Dermis blood vessel endothelial cell (primary cell): ENCODE measurements at places on chromosomes 1 and 21. TPM values are rescaled to one million over a fixed set of nuclear protein-coding genes. Genes with fewer than 3 reads are reported as not detected.

The EFNA1 gene
- 119 and 138 TPM in 2 replicates for total RNA-seq

GRCh38 chr1:200154069-200154767 is 126.7 kb downstream of the NR5A2 start:
- DNase-seq: peak; percentile 94

GRCh38 chr21:36125512-36126207 is 9.2 kb upstream of the CBR3 start:
- DNase-seq: peak; percentile 80

The SELE gene
- 5.7 and 24.3 TPM in 2 replicates for total RNA-seq

- DNase-seq: no peak
These were observed 122.0 kb downstream of the CDC7 start for GRCh38 chr1:91622616-91623015.

DNA sequence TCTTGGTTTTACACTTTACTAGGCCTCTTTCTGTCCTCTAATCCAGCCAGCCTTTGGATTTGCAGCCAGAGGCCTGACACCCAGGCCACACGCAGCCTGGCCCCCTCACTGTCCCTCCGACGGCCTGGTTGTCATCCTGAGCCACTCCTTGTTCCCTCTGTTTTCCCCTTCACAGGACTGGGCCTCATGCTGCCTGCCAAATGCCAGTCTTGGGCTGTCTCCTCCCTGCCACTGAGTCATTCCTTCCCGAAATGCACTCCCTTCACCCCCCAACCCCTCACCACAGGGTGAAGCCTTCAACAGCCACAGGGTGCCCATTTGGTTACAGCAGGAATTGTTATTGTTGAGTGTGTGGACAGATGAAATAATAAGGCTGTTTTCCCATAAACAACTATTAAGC is 21.3 kb downstream of the ACOT11 start:
- no peak for DNase-seq

The BGLAP gene
- total RNA-seq: 0.19 TPM in 1 of 2 replicates, not detected in the other

- no peak for DNase-seq
These were observed 34.3 kb downstream of the SSBP3 start for GRCh38 chr1:54371942-54372275.

DNA sequence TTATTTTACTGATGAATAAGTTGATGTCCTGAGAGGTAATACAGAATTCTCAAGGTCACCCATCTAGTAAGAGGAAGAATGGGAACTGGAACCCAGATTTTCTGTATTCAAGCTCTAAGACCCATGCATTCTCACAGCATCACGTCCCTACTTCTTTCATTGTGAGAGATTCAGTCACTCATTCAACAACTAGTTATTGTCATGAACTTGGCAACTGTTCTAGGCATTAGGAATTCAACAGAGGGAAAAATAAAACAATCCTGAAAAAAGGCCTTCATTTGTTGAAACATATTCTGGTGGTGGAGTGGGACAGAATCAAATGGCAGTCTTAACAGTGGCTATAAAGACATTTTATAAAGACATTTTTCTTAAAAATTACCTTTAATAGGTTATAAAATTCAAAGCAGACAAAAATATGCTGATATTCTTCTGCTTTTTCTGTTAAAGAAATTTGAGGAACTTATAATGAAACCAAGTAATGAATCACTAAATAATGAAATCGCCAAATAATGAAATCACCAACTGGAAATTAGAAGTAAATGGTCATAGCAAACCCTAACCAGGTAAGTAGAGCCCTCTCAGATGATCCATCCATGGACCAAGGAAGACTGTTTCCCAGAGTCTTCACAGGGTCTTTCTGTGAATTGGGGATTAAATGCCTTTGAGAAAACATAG is 136.5 kb upstream of the DPYD start:
- no peak for DNase-seq

The OR10J1 gene
- total RNA-seq: not detected in 2 replicates

The CFHR3 gene
- total RNA-seq: not detected in 2 replicates

The ACTL8 gene
- not detected in 2 replicates for total RNA-seq

The TMEM201 gene
- 5.8 and 10.3 TPM in 2 replicates for total RNA-seq

DNA sequence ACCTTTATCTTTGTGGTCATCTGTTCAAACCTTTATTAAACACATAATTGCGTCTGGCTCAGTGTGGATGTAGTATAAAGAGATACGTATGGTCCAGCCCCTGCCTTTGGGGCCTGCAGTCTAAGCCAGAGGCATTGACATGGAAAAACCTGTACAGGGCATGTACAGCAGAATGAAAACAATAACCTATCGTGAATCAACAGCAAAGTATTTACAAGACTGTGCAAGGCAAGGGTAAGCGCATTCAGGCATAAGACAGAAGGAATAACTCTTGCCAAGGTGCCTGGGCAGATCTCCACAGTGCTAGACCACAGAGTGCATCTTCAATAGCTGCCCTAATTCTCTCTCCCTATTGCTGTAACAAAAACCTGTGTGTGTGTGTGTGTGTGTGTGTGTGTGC is 35.5 kb downstream of the KIRREL1 start:
- DNase-seq: no peak

- DNase-seq: no peak
These were observed 23.2 kb downstream of the ILDR2 start for GRCh38 chr1:166952002-166952746.
